ENCODE measurements at places on chromosomes 7 and 10. TPM values are rescaled to one million over a fixed set of nuclear protein-coding genes. Genes with fewer than 3 reads are reported as not detected.

The MUC12 gene
- not detected for total RNA-seq

The COL26A1 gene
- not detected for total RNA-seq

The SLC16A9 gene
- 0.19 TPM for total RNA-seq

The PPRC1 gene
- total RNA-seq, result 14.0 TPM

The ARHGEF5 gene
- 0.45 TPM for total RNA-seq

The OR6V1 gene
- not detected for total RNA-seq

The SEPTIN14 gene
- not detected for total RNA-seq

The DYNC1I1 gene
- 0.54 TPM for total RNA-seq

The ZNF735 gene
- not detected for total RNA-seq

The SPDYE8 gene
- not detected for total RNA-seq

The PDK4 gene
- total RNA-seq, result 4.2 TPM

The DNA2 gene
- 5.3 TPM for total RNA-seq

The CDK14 gene
- total RNA-seq, result 24.1 TPM

The IGFBP3 gene
- total RNA-seq, result 6.7 TPM

The OR13A1 gene
- not detected for total RNA-seq

The CDC14C gene
- total RNA-seq, result not detected

The C7orf25 gene
- 3.3 TPM for total RNA-seq

The ZNF365 gene
- total RNA-seq, result 0.28 TPM

The TUBB8 gene
- not detected for total RNA-seq

The PTEN gene
- 123 TPM for total RNA-seq

The AOAH gene
- not detected for total RNA-seq

The PLXDC2 gene
- 2.4 TPM for total RNA-seq

The OPN4 gene
- not detected for total RNA-seq

The RADIL gene
- total RNA-seq, result 1.0 TPM

The OPALIN gene
- total RNA-seq, result not detected

The STARD3NL gene
- 72.3 TPM for total RNA-seq

The AKR1C8 gene
- not detected for total RNA-seq

The KCNMA1 gene
- 0.27 TPM for total RNA-seq

The CNTNAP2 gene
- 0.18 TPM for total RNA-seq

The C7orf33 gene
- total RNA-seq, result not detected
